Upper lobe of right lung (tissue), 1 donor: ENCODE measurements at places on chromosomes 7 and 10. TPM values are rescaled to one million over a fixed set of nuclear protein-coding genes. Genes with fewer than 3 reads are reported as not detected.

The MBL2 gene
- total RNA-seq, result not detected

The NRG3 gene
- total RNA-seq, result 2.3 TPM

The FXYD4 gene
- 1.1 TPM for total RNA-seq

The ARMC3 gene
- total RNA-seq, result not detected

The UCN3 gene
- total RNA-seq, result 1.2 TPM

The MLXIPL gene
- 11.1 TPM for total RNA-seq

The TAS2R40 gene
- total RNA-seq, result not detected

DNA sequence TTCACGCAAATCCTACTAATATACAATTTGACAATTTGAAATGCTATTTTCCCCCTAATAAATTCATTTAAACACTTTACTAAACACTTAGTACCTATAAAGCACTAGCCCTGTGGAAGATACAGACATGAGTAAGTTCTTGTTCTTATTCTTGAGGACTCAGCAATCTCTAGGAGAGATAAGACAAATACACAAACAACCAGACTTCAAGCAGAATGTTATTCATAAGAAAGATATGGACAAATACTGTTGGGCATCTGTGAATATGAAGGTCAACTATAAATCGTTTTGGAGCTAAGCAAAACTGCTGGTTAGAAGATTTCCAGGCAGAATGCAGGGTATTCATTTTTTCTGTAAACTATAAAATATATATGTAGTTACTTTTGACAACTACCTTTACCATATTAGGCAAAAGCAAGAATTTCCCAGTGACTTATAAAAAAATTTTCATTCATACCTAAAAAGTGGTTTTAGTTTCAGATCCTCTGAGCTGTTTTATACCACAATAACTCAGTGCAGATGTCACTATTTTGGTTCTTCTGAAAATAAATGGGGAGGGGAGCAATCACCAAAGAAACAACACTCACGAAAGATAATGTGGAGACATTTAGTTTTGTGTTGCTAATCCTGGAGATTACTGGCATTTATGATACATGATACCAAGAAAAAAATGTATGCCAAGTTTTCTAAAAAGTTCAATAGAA, 3.8 kb downstream of the VPS41 start:
- no peak overlapping the region for H3K27ac ChIP-seq
- H3K4me3 ChIP-seq, result no peak overlapping the region
- H3K36me3 ChIP-seq, result no peaks in the 10 kb centered on the region

DNA sequence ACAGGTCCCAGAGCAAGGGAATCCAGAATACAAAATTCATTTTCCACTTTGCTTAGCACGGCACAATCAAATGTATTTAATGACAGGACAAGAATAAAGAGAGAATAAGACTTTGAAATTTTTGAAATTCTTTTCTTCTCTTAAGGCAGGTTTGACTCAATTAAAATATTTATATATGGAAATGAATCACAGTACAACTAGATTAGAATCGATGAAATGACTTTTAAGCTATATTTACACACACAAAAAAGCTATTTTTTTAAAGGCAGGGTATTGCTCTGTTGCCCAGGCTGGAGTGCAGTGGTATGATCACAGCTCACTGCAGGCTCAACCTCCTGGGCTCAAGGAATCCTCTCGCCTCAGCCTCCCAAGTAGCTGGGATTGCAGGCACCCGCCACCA, 265.4 kb upstream of the SLC26A5 start:
- no peak overlapping the region for H3K27ac ChIP-seq
- DNase-seq, result no peak
- H3K4me3 ChIP-seq, result no peak overlapping the region
- H3K27me3 ChIP-seq, result no peaks in the 10 kb centered on the region

DNA sequence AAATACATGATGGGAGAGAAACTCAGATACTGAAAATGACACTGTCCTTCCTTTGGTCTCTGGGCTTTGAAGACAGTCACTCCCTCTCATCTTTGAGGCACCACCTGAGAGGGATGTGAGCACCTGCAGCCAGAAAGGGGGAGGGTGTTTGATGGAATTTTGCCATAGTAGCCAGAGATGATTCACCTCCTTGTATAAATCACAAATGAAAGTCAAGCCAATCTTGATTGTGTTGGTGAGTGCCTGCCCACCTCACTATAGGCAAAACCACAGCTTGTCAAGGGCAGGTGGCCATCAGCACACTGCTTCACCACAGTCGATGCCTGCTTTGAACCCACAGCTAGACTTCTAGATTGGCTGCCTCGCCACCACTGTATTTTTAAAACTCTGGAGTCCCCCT, 48.2 kb downstream of the PON1 start:
- H3K27me3 ChIP-seq, result no peaks in the 10 kb centered on the region
- H3K27ac ChIP-seq, result no peak overlapping the region
- DNase-seq, result no peak
- H3K4me3 ChIP-seq, result no peak overlapping the region
- H3K4me1 ChIP-seq, result no peaks in the 10 kb centered on the region

DNA sequence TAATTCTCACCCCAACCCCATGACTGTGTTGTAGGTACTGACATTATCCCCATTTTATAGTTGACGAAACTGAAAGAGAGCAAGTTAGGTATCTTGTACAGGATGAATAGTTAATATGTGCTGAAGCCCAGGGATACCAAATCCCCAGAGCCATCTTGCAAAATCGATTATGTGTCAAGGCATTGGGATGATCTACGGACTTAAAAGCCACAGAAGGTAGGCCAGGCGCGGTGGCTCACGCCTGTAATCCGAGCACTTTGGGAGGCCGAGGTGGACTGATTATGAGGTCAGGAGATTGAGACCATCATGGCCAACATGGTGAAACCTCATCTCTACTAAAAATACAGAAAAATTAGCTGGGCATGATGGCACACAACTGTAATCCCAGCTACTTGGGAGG, 242.4 kb upstream of the RHOBTB1 start:
- DNase-seq, result no peak
- H3K27me3 ChIP-seq, result no peaks in the 10 kb centered on the region
- H3K4me3 ChIP-seq, result no peak overlapping the region
